ENCODE measurements at places on chromosomes 1 and 21.

GRCh38 chr1:87791931-87792740 lies 463.5 kb downstream of the LMO4 start:
- no peak for DNase-seq

GRCh38 chr1:228475812-228476211 lies 11.4 kb upstream of the RNF187 start:
- DNase-seq: no peak

- DNase-seq: no peak
These were observed 63.9 kb downstream of the UCK2 start for GRCh38 chr1:165891111-165891860.

DNA sequence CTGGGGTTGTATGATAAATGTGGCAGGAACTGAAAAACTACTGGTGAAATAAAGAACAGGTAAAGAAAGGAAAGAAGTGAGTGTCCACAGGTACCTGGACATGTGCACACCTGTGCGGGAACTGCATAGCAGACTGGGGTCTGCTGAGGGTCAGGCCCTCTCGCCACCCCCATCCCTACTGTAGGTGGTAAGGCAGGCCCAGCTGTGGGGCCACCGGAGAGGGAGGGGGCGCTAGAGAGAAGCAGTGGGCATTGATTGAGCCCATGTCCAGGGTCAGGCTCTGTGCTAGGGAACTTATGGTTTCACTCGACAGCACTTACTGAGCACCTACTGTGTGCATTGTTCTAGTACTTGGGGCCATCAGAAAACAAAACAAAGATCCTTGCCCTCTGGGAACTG lies 400.5 kb downstream of the MATN1 start:
- DNase-seq: no peak

GRCh38 chr1:243413431-243414151 lies 157.8 kb downstream of the SDCCAG8 start:
- no peak for DNase-seq

- DNase-seq: no peak
These were observed 61.2 kb downstream of the SYT6 start for GRCh38 chr1:114092186-114093062.

All from suprapubic skin (tissue), 4 donors.